CD4-positive, alpha-beta T cell (primary cell): ENCODE measurements at places on chromosomes 13 and 19. TPM values are rescaled to one million over a fixed set of nuclear protein-coding genes. Genes with fewer than 3 reads are reported as not detected.

DNA sequence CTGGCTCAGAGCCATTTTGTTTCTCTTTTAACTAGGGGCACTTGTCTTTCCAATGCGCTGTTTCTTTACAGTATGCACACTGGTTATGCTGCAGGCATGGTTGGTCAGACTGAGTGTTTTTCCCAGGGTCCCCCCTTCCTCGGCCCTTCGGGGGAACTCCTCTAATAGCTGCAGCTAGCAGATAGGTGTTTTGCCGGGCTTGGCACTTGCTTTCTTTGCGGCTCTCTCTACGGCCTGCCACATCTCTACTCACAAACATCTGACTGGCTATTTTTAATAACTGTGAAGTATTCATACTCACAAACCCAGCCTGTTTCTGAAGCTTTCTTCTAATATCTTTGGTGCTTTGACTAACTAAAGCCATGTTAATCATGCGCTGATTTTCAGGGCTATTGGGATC, 89.4 kb downstream of the SLC25A15 start:
- no peak for DNase-seq
- no peaks in the 10 kb centered on the region for H3K27me3 ChIP-seq
- H3K27ac ChIP-seq, result no peak overlapping the region
- H3K4me3 ChIP-seq, result no peak overlapping the region
- peaks cover 41% of the 10 kb centered on the region for H3K36me3 ChIP-seq

DNA sequence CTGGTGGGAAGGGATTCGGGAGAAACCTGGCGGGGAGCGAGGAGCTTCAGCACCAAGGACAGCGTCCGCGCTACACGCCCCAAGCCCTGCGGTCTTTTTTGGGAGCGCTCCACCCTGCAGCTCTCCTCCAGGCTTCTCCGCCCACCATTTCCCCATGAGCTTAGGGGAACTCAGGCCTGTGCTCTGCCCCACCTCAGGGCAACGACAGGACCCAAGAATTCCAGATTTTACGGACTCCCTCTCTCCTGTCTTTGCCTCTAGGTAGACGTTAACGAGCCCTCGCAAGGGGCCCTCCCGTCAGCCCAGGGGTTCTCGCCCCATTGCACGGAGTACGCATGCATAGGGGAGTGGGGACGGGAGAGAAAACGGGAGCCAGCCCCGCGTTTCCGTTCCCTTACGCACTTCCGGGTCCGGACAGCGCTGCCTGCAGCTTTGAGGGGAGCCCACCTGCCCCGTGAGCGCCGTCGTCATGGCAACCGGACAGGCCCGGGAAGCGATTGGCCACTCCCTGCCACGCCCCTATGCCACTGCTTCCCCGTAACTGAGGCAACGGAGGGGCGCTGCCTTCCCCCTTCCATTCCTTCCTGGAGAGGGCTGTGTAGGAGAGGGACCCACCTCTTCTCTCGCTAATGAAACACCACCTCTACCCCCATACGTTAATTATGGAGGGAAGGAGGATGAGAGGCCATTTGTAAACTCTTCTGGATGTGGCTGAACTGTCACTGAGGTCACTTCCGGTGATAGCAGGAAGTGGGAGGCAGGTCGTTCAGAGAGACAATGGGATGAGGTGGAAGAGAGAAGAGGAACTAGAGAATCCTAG, 20.8 kb downstream of the NOVA2 start:
- no peak overlapping the region for H3K27ac ChIP-seq
- peaks cover 27% of the 10 kb centered on the region for H3K27me3 ChIP-seq
- no peaks in the 10 kb centered on the region for H3K36me3 ChIP-seq
- DNase-seq, result no peak
- peak overlapping the region; percentile 38 for H3K4me3 ChIP-seq

DNA sequence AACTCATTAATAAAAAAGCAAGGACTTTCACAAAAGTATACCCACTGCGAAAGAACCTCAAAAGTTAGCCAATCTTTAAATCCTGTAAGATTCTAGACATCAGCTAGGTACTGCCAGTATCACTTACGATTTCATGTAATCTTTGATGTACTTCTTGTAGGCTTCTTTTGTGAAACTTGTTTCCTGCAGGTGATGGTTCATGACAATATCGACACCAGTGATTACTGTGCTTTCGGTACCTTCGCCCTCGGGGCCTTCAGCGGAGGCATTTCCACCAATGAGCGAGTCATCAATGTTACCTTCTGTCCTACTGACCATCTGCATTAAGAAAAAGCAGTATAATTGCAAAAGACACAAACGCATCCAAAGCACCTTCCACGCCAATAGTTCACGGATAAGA, 1.1 kb downstream of the TPT1 start:
- no peak for DNase-seq
- H3K27ac ChIP-seq, result peak overlapping the region; percentile 100
- H3K27me3 ChIP-seq, result no peaks in the 10 kb centered on the region
- peaks cover 53% of the 10 kb centered on the region for H3K4me1 ChIP-seq
- peaks cover 53% of the 10 kb centered on the region for H3K36me3 ChIP-seq

DNA sequence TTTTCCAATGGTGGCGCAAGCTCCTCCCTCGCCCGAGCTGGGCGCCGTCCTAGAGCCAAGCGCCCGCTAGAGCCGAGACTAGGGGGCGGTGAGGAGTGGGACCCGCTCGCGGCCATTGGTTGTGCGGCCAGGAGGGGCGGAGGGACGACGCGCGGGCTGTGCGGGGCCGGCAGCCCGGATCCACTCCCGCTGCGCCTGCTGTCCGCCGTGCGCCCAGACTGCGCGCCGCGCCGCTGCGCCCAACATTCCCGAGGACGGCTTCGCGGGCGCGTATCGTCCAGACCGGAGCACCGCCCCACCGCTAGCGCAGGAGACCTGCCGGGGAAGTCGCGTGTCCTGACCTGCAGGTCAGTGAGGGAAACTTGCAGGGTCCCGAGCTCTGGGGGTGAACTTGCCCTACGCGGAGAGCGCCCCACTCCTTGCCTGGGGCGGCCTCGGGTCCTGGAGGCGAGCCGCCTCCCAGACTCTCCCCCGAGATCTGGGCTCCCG, at the start of gene SERTM1:
TSS of gene SERTM1 (plus strand) at position 183 of the 489 bp plus-strand sequence. CDS start 21,059 bp downstream, outside the sequence.
- no peaks in the 10 kb centered on the region for H3K4me1 ChIP-seq
- H3K36me3 ChIP-seq, result no peaks in the 10 kb centered on the region
- H3K4me3 ChIP-seq, result no peak within 1 kb of the TSS
- peaks cover 21% of the 10 kb centered on the region for H3K27me3 ChIP-seq
- no peak for DNase-seq

- peak; percentile 64 for DNase-seq
- H3K4me1 ChIP-seq, result peaks cover 50% of the 10 kb centered on the region
- no peak overlapping the region for H3K4me3 ChIP-seq
- no peaks in the 10 kb centered on the region for H3K36me3 ChIP-seq
- no peaks in the 10 kb centered on the region for H3K27me3 ChIP-seq
Measured at GRCh38 chr19:1189419-1189818, 15.4 kb upstream of the SBNO2 start.

GRCh38 chr19:556611-557382, 12.9 kb downstream of the GZMM start:
- no peak overlapping the region for H3K4me3 ChIP-seq
- H3K27ac ChIP-seq, result no peak overlapping the region
- H3K4me1 ChIP-seq, result peaks cover 3% of the 10 kb centered on the region
- DNase-seq, result no peak

The LCP1 gene
- 276 TPM for total RNA-seq

The OR7C1 gene
- not detected for total RNA-seq

The ZNF570 gene
- 8.3 TPM for total RNA-seq

The ATP4A gene
- total RNA-seq, result not detected
